ENCODE measurements at places on chromosomes 1 and 21. TPM values are rescaled to one million over a fixed set of nuclear protein-coding genes. Genes with fewer than 3 reads are reported as not detected.
A peak's percentile ranks its signal among the peaks of the same experiment; 100 is the strongest.

The CELA2B gene
- total RNA-seq, result not detected

DNA sequence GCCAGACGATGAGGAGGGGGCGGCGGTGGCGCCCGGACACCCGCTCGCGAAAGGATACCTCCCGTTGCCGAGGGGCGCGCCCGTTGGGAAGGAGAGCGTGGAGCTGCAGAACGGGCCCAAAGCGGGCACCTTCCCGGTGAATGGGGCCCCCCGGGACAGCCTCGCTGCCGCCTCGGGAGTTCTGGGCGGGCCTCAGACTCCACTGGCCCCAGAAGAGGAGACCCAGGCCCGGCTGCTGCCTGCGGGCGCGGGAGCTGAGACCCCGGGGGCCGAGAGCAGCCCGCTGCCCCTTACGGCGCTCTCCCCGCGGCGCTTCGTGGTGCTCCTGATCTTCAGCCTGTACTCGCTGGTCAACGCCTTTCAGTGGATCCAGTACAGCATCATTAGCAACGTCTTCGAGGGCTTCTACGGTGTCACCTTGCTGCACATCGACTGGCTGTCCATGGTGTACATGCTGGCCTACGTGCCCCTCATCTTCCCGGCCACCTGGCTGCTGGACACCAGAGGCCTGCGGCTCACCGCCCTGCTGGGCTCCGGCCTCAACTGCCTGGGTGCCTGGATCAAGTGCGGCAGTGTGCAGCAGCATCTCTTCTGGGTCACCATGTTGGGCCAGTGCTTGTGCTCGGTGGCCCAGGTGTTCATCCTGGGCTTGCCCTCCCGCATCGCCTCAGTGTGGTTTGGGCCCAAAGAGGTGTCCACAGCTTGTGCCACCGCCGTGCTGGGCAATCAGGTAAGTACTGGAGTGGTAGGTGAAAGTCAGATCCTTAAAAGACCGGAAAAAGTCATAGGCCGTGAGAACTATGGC is 588 bp downstream of the FLVCR1 start:
- peak; percentile 18 for DNase-seq

- no peak for DNase-seq
These were observed 26.1 kb downstream of the SYF2 start for GRCh38 chr1:25206201-25206600.

GRCh38 chr1:32714277-32714676 is 11.7 kb upstream of the SYNC start:
- DNase-seq, result no peak

DNA sequence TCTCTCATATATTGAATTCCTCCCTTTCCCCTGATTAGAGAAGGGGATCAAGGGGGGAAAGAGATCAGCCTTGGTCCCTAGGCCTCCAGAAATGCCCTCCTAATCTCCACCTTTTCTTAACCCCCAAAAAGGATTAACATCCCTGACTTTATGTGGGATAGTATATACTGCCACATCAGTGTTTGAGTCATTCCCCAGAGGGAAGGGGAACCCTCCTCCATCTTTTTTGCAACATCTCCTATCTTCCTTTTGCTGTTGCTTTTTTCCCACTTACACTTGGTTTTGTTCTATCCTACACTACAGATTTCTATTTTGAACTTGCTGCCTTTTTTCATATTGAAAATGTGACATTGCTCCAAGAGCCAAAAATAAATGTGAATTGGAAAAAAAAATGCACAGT is 65.4 kb upstream of the PODN start:
- DNase-seq, result no peak

The CACNA1S gene
- total RNA-seq, result not detected

The TDRD10 gene
- not detected for total RNA-seq

GRCh38 chr1:115283249-115283648 is 54.8 kb downstream of the NGF start:
- DNase-seq, result no peak

- no peak for DNase-seq
These were observed 12.5 kb upstream of the AMIGO1 start for GRCh38 chr1:109522026-109522425.

GRCh38 chr1:33410091-33410701 is 20.7 kb downstream of the PHC2 start:
- no peak for DNase-seq

GRCh38 chr1:108814343-108815125 is 42.4 kb downstream of the AKNAD1 start:
- no peak for DNase-seq

DNA sequence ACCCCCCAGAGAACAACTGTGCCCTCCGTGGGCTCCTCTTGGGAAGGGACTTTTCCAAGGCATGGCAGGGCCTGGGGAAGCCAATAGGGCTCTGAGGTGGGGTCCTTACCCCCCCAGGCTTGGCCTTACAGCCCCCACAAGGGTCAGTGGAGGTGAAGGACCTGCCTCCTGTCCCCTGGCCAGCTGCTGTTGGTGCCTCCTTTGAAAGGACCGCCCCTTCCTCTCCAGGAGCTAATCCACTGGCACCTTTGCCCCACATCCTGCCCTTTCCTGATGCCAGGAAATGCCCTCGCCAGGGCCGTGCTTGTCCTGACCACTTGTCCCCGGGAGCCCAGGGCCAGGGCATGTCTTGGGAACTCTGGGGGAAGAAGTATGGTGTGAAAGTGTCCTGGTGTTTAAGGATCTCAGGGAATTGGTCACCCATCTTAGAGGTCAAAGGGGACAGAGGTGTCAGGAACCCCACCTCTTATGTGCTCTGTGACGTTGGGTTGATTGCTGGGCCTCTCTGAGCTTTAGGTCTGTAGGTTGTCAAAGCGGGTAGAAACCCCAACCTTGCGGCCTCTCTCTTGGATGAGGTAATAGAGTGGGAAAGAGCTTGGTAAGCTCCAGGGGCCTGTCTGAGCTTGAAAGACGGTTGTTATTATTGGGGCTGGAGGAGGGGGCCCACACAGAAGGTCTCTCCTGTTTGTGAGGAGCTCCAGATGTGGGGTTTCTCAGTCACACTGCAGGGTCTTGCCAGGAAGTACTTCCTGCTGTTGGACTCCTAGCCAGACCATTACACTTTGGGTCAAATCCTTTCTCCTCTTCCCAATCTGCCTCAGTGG is 2.8 kb downstream of the KCNQ4 start:
- no peak for DNase-seq

The LCE1D gene
- total RNA-seq, result not detected

DNA sequence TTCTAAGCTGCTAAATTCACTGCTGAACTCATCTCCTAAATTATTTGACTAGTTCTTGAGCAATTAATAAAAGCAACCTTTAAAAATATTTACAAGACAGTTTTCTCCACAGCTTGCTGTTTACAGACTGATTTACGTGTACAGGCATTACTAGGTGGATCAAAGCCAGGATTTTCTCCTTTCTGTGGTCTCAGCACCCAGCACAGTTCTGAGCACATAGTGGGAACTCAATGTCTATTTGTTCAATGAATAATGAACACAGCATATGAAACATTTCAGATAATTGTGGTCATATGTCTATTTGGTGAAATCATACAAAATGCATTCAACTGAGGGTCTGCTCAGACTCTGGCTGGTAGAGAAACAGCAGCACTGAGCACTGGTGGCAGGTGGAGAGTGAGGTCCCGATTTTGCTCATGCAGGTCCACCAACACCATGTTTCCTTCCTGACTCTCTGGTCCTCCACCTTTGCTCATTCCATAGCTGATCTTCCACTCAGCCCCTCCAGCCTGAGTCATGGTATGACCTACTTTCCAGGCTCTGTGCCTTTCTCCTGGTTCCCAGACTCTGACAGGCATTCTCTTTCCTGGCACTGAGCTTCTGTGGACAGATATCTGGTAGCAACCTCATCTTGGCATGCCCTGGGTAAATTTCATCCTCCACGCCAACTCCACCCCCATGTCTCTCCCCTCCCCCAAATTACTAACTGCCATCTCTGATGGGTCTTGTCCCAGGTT is 311.3 kb downstream of the TGFB2 start:
- no peak for DNase-seq

DNA sequence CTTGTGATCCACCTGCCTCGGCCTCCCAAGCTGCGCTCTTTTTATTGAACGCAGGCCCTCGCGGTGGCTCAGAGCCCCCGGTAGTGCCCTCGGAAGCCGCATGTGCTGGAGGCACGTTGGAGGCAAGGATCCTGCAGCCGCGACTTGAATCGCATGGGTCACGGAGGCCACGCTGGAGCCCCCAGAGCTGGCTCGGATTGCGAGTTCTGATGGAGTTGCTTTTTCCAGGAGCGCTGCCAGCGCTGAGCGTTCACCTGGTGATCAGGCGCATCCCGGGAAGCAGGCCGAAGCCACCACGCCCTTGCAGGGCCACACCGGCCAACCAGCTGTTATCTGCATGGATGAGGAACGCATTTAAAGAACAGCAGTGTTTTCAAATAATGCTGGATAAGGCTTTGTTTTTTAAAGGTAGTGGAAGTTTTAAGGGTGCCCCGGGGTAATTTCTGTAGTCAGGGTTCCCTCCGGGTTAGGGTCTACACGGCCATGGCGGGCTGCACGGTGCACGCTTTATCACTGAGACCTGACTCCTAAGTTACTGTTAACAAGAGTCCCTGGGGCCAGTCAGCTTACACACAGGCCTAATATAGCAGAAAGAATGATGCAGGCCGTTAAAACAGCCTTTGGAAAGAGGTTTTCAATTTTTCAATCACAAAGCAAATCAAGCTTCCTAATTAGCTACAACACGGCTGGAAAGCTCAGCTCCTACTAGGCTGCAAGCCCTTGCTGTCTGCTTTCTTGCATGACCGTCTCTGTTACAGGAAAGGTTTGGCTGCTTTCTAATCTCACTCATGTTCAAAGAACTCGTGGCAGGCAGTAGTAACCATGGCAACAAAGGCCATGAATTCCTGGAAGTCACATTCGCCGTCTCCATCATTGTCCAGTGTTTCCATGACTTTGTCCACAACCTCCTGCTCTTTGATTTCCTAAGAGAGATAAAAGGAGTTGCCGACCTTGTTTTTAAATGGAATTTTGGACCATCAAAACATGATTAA is 6.0 kb downstream of the S100B start:
- no peak for DNase-seq

The OR6K3 gene
- total RNA-seq, result not detected

The OR2T12 gene
- total RNA-seq, result not detected

GRCh38 chr1:67312615-67313014 is 4.9 kb downstream of the IL12RB2 start:
- DNase-seq, result no peak

DNA sequence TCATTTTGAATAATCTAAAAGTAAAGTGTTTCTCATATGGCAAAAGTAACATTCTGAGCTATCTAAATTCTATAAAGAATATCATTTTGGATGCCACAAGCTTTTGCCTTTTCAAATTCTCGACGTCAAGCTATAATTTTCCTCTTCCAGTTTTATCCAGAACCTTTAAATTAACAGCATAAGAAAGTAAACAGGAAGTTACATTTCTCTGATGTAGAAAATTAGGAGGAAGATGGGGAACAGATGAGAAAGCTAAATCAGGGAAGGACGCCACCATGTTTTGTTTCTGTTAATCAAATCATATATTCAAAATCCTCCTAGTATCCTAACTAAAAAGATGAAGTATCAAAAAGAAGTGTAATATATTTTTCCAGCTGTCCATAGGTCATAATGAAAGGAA is 8.8 kb upstream of the CAMSAP2 start:
- no peak for DNase-seq

DNA sequence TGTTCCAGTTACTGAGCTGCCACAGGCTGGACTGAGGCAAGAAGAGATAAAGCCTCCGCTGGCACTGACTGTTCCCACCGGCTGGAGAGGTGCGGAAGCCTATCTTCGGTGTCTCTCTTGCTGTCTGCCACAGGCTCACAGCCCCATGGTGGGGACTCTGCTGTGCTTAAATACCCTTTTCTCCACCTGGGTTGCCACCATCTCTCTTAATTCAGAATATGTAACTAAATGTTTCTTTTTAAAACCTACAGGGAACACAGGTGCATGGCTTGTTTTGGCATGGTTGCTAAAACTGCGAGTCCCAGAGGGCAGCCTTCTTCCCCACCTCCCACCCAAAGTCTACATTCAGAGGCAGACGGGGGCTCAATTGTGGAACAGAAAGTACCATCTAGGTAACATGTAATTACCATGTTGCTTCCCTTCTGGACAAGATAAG is 8.1 kb upstream of the LBR start:
- DNase-seq, result no peak

The NKAIN1 gene
- not detected for total RNA-seq

The CCDC28B gene
- 14.8 TPM for total RNA-seq

The PLA2G2D gene
- total RNA-seq, result 0.35 TPM

DNA sequence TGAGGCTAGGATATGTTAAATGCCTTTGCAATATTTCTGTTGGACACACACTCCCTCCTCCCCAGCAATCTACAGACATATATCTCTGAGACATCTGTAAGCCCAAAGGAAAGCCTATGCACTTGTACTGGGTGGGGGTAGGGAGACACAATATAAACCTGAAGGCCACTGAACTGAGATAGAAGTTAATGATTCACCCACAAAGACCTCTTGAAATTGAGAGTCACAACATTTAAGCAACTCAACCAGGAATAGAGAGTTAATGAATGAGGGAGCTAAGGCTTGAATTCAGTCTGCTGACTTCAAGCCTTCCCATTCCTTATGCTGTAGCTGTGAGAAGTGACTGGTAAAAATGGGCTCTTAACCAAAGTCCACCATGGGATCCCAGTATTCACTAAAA is 5.0 kb downstream of the OR10J1 start:
- DNase-seq, result no peak

GRCh38 chr1:11272544-11272831 is 510 bp upstream of the UBIAD1 start:
- DNase-seq, result no peak

The AQP10 gene
- not detected for total RNA-seq

The ST6GALNAC5 gene
- total RNA-seq, result not detected

DNA sequence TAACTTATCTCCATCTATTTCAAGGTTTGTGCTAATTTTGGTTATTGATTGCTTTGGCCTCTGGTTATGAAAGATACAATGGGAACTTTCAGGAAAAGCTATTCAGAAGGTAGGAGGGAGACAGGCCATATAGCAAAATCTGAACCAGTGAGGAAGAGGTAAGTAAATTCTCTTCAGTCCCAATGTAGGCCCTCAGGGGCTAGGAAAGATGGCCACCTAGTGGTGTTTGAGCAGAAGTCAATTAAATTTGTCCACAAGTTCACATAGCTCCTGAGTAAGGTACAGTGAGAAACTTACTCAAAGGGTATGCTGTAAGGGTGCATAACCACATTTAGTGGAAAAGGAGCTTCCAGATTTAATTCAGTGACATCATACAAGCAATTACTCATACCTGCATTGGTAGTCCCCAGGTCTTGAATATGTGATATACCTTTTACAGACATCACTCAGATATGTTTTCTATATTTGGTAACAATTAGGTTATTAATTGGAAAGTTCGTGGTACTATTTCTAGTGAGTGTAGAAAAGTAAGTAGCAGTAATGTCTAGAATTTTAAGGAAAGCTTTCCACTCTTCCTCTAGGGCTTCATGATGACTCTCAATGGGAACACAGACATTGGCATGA is 21.4 kb upstream of the FMO1 start:
- peak; percentile 46 for DNase-seq

The PLPP3 gene
- total RNA-seq, result not detected

- DNase-seq, result peak; percentile 10
These were observed 46.4 kb downstream of the VPS13D start for GRCh38 chr1:12276225-12276624.

The GRIK1 gene
- total RNA-seq, result not detected
